Putamen (tissue), 1 donor: ENCODE measurements at places on chromosomes 13 and 19.

- no peak for DNase-seq
These were observed 172.8 kb downstream of the NHLRC3 start for GRCh38 chr13:39210961-39211534.

- DNase-seq = no peak
These were observed 2.9 kb upstream of the TLE6 start for GRCh38 chr19:2974342-2975041.

DNA sequence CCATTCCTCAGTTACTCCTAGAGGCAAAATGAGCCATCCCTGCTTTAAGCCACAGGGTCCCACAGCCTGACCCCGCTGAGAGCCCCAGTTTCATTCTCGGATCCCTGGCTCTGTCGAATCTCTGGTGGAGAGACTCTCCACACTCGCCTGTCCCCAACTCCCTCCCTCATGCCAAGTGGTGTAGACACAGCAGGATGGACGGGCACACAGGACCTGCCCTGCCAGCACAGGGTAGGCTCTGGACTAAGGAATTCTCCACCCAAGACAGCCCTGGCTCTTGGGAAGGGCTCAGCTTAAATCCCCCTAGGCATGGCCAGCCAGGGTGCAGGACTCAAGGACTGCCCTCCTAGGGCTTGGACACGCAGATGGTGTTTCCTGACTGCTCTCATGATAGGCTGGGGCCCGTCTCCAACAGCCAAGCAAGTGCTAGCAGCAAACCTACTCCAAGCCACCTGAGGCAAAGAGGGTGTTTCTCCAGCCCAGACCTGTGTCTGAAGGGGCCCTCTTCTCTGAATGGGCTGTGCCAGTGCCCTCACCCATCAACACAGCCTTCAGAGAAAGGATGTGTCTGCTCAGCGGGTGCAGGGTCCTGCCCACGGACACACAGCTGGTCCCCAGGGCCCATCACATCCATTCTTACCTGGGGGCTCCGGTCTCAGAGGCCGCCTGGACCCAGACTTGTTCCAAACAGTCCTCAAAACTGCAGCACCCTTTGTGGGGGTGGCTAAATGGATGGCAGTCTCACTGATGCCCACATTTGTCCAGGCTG lies 65.3 kb downstream of the PEPD start:
- no peak for DNase-seq

GRCh38 chr13:41582027-41582463 lies 124.7 kb downstream of the RGCC start:
- no peak for DNase-seq

- no peak for DNase-seq
These were observed 17.1 kb downstream of the ELAVL1 start for GRCh38 chr19:7988307-7988706.

DNA sequence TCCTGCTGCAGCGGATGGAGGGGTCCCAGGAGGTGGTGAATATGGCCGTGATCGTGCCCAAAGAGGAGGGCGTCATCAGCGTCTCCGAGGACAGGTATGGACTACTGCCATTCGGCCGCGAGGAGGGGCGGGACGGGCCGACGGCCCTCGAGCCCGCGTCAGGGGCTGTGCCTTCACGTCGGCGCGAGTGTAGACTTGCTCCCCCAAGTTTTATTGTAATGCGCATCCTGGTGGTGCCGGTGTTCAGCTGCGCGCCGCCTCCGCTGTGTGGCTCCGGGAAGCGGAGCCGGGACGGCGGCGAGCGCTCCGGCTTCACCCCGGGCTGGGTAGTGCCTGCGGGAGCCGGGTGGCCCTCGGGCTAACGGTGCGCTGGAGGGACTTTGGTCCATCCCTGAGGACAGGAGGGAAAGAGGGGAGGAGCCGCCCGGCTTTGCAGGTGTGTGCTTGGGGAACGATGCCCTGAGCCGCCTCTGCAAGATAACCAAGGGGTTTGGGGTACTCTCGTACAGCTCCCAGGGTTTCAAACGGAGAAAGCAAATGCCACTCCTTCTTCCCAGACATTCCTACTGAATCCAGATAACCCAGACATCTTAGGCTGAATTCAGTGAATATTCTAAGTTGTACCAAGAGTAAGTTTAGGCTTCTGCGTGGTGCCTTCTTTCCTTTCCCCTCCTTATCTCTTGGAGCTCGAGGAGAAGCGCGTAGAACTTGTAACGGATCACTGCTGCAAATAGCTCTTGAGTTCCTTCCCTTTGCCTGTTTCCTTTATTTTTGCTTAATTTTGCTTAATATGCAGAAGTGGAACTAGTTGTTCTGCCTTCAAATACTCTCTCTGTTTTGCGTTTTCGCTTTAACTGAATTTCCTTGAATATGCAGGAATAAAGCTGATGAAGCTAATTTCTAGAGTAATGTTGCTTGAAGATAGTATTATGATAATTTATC lies 740 bp downstream of the WDFY2 start:
- DNase-seq = peak; percentile 42

- no peak for DNase-seq
These were observed 74.9 kb downstream of the WTIP start for GRCh38 chr19:34556488-34556887.

DNA sequence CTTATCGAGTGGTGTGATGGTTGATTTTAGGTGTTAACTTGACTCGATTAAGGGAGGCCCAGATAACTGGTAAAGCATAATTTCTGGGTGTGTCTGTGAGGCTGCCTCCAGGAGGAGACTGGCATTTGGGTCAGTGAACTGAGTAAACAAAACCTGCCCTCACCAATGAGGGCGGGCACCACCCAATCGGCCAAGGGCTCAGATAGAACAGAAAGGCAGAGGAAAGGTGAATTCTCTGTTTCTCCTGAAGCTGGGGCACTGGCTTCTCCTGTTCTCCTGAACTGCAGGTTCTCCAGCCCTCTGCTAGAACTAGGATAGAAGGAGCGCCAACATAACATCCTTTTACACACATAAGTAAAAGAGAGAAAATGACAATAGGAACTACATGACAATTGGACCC lies 35.1 kb downstream of the ESD start:
- DNase-seq = no peak

DNA sequence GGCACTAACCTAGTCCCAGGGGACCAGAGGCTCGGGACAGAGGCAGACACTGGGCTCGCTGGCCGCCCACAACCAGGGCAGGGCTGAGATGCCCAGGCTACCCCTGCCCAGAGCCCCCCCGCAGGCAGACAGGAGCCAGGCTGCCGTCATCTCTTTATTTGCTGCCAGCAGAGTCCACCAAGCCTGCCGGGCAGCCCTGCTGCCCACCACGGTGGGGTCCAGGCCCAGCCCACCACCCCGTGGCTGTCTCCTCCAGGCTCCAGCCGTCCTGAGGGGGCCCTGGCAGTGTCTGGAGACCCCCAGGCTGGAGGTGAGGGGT lies 5.0 kb downstream of the TEKTIP1 start:
- DNase-seq = no peak
